ENCODE measurements at places on chromosomes 6 and 20. TPM values are rescaled to one million over a fixed set of nuclear protein-coding genes. Genes with fewer than 3 reads are reported as not detected.
A peak's percentile ranks its signal among the peaks of the same experiment; 100 is the strongest.

The SCRT2 gene
- total RNA-seq = not detected

The PPIL6 gene
- 0.11 TPM for total RNA-seq

The CLVS2 gene
- not detected for total RNA-seq

The GSTA3 gene
- not detected for total RNA-seq

The LY6G6D gene
- not detected for total RNA-seq

The LPA gene
- not detected for total RNA-seq

GRCh38 chr6:147438758-147439528 is 69.5 kb upstream of the SAMD5 start:
- H3K4me3 ChIP-seq = no peak overlapping the region
- H3K27ac ChIP-seq = no peak overlapping the region
- H3K4me1 ChIP-seq = no peaks in the 10 kb centered on the region
- no peak for DNase-seq

DNA sequence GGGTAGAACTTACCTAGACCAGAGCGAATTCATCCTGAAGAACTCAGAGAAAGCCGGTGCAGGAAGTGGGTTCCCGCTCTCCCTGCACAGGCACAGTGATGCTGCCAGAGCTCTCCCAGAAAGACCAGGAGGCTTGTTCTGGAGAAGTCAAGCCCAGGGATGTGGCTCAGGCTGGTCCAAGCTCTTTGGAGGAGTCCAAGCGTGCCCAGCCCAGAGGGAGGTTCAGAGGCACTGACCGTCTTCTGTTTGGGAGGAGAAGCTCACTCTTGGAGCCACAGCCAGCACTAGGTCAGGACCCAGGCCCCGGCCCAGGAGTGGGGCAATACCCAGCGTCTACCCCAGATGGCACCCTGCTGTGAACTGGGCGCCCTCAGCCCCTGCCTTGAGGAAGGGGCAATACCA is 1.5 kb upstream of the PMEPA1 start:
- H3K27ac ChIP-seq = peak overlapping the region; percentile 94
- no peaks in the 10 kb centered on the region for H3K36me3 ChIP-seq
- no peaks in the 10 kb centered on the region for H3K27me3 ChIP-seq
- no peak for DNase-seq

GRCh38 chr20:61370841-61371303 is 118.8 kb downstream of the CDH4 start:
- no peak overlapping the region for H3K27ac ChIP-seq
- no peaks in the 10 kb centered on the region for H3K27me3 ChIP-seq
- no peaks in the 10 kb centered on the region for H3K36me3 ChIP-seq
- no peak for DNase-seq
- H3K4me1 ChIP-seq = no peaks in the 10 kb centered on the region

GRCh38 chr6:54467384-54467783 is 159.1 kb downstream of the TINAG start:
- no peak overlapping the region for H3K4me3 ChIP-seq
- H3K4me1 ChIP-seq = no peaks in the 10 kb centered on the region
- no peaks in the 10 kb centered on the region for H3K36me3 ChIP-seq
- no peak for DNase-seq
- H3K27me3 ChIP-seq = no peaks in the 10 kb centered on the region

DNA sequence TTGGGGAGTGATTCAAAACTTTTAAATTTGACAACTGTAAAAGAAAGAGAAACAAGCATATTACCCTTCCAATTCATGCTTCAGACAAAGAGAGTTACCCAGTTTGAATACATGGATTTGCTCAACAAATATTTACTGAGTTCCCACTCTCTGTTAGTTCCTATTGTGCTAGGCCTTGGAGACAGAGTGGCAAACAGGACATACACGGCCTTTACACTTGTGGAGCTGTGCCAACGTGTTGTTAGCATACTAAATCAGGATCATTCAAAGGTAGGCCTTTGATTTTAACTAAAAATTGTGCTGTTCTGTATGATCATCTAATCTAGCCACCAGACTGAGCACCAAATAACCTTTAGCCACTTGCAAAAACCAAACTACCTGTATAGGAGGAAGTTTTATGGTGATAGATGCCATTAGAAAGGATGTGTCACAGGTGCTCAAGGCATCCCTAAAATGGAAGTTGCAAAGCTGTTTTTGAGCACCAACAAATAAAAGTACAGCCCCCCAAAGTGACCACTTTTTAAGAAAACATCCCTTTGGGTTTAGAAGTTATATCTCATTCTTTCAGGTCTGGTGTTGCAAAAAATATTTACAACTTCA is 84.5 kb downstream of the CHD6 start:
- H3K27ac ChIP-seq = no peak overlapping the region
- H3K4me3 ChIP-seq = no peak overlapping the region
- DNase-seq = no peak

GRCh38 chr6:166253281-166253681 is 54.9 kb downstream of the PRR18 start:
- H3K4me1 ChIP-seq = no peaks in the 10 kb centered on the region
- H3K36me3 ChIP-seq = no peaks in the 10 kb centered on the region
- no peaks in the 10 kb centered on the region for H3K27me3 ChIP-seq
- peak overlapping the region; percentile 37 for H3K4me3 ChIP-seq
- no peak for DNase-seq

- DNase-seq = no peak
- no peaks in the 10 kb centered on the region for H3K36me3 ChIP-seq
- H3K4me3 ChIP-seq = peak overlapping the region; percentile 83
Observed at GRCh38 chr6:73263570-73263909, 544 bp upstream of the KHDC1 start.

GRCh38 chr20:3433744-3434143 is 26.3 kb upstream of the DNAAF9 start:
- peaks cover 5% of the 10 kb centered on the region for H3K4me1 ChIP-seq
- DNase-seq = no peak
- no peak overlapping the region for H3K27ac ChIP-seq
- no peaks in the 10 kb centered on the region for H3K36me3 ChIP-seq

GRCh38 chr20:55090286-55090685 is 614.9 kb downstream of the DOK5 start:
- DNase-seq = no peak
- H3K27ac ChIP-seq = no peak overlapping the region
- no peak overlapping the region for H3K4me3 ChIP-seq
- no peaks in the 10 kb centered on the region for H3K4me1 ChIP-seq
- H3K27me3 ChIP-seq = no peaks in the 10 kb centered on the region

GRCh38 chr6:47700053-47700452 is 1.7 kb downstream of the ADGRF4 start:
- H3K4me1 ChIP-seq = no peaks in the 10 kb centered on the region
- no peak overlapping the region for H3K4me3 ChIP-seq
- DNase-seq = no peak
- no peaks in the 10 kb centered on the region for H3K36me3 ChIP-seq
- no peak overlapping the region for H3K27ac ChIP-seq

DNA sequence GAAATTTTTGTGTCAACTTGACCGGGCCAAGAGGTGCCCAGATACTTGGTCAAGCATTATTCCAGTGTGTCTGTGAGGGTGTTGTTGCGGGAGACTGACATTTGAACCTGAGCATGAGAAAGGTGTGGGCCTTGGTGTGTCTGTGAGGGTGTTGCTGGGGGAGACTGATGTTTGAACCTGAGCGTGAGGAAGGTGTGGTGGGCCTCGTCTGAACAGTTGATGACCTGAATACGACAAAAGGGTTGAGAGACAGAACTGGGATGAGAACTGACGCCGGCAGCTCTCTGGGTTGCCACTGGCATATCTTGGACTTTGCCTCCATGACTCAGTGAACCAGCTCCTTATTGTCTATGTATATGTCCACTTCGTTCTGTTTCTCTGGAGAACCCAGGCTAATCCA is 240.5 kb downstream of the ERMARD start:
- no peak overlapping the region for H3K27ac ChIP-seq
- H3K36me3 ChIP-seq = no peaks in the 10 kb centered on the region
- H3K4me1 ChIP-seq = no peaks in the 10 kb centered on the region

DNA sequence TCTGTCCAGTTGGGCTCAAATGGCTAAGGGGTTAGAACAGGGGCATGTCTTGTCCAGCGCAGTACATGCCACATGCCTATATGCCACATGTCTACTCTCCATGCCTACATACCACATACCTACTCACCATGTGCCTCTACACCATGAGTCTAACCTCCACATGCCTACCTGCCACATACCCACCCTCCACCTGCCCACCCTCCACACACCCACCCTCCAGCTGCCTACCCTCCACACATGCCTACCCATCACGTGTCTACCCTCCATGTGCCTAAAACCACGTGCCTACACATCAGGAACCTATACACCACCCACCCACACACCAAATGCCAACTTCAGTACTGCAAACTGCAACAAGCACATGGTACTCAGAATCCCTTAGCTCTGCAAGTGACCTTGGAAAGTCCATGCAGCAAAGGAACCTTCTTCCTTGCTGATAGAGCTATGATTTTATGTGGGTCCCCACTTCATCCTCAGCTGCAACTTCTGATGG is 113.0 kb upstream of the CST7 start:
- H3K27me3 ChIP-seq = no peaks in the 10 kb centered on the region
- no peak overlapping the region for H3K4me3 ChIP-seq
- no peaks in the 10 kb centered on the region for H3K4me1 ChIP-seq

DNA sequence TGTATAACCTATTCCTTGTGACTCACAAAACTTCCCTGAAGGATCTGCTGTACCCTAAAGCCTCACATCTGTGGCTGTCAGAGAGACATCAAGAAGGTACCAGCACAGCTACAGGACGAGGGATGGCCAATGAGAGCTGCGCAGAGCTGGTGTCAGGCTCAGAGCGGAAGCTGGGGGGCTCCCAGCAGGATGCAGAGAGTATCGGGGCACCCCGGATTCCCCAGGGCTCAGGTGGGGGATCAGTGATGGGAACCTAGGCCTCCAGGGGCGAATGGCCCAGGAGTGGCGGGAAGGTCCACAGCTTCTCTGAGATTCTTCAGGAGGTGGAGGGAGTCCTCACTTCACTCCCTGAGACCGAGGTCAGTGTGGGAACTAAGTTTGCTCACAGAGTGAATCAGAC is 30.9 kb upstream of the SMOC2 start:
- no peaks in the 10 kb centered on the region for H3K27me3 ChIP-seq
- H3K4me1 ChIP-seq = no peaks in the 10 kb centered on the region
- no peak overlapping the region for H3K4me3 ChIP-seq
- no peak overlapping the region for H3K27ac ChIP-seq
- no peaks in the 10 kb centered on the region for H3K36me3 ChIP-seq

- H3K27ac ChIP-seq = no peak overlapping the region
- no peak for DNase-seq
- H3K4me3 ChIP-seq = no peak overlapping the region
- no peaks in the 10 kb centered on the region for H3K36me3 ChIP-seq
- H3K4me1 ChIP-seq = no peaks in the 10 kb centered on the region
Observed at GRCh38 chr6:101918471-101918870, 525.0 kb downstream of the GRIK2 start.

DNA sequence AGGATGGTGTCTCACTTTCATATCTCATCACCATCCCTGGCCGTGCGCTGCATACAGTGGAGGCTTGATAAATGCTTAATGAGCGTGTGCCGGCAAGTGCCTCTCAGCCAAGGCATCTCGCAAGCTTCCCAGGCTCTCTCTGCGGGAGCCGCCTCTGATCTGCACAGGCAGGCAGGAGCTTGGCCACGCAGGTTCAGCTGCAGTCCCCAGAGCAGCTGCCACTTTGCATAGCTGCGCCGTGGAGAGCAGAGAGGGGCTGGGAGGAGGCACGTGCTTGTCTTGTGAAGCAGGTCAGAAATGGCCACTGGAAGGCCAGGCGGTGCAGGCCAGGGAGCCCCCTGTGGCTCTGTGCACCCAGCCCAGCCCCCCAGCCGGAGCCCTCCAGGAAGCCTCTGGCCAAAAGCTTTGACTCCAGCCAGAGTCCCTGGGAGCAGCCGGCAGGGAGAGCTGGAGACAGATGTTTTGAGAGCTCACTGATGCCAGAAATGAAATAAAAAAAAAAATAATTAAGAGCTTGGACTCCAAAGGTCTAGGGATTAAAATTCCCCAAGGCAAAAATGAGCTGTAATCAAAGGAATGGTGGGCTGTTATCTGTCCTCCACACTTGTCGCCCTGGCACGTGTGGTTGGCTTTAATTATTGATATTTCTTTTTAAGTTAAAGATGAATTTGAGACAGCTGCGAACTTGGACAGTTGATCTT is 377.0 kb downstream of the CDH4 start:
- no peak overlapping the region for H3K4me3 ChIP-seq
- DNase-seq = no peak
- no peaks in the 10 kb centered on the region for H3K36me3 ChIP-seq
